Suppressor macrophage treated with lipopolysaccharide for 1 hour (primary cell): ENCODE measurements at places on chromosomes 7 and 10.

- peak; percentile 49 for DNase-seq
These were observed 1.4 kb upstream of the SVIL start for GRCh38 chr10:29636178-29636577.

DNA sequence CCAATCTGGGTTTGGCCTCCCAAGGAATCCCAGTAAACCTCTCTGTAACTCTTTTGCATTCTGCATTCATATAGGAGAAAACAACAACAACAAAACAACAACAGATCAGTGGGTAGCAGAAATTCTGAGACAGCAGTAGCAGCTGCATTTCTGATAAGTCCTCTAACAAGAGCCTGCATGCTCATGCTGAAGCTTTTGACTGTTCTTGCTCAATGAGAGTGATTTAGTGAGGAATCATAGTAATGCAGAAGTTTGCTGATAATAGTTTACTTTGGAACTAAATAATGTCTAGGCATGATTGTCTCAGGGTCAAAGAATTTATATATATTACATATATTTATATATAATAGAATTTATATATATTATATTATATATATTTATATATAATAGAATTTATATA lies 35.2 kb downstream of the BMPER start:
- no peak for DNase-seq

GRCh38 chr7:139339698-139340036 lies 1.5 kb upstream of the FMC1 start:
- DNase-seq: no peak

GRCh38 chr10:13684806-13685482 lies 98.2 kb downstream of the PRPF18 start:
- DNase-seq: no peak

DNA sequence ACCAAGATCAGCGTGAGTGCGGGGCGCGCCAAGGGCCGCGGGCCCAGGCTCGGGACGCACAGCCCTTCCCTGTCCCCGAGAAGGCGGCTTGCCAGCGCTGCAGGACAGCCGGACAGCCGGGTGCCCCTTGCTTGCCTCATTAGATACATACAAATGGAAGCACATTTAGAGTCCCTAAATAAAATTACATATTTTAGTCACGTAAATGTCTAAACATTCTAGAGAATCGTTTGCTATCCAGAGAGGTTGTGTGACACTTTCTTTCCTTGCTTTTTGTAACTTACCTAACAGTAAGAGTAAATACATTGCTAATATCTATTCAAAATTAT lies 4.8 kb downstream of the VSTM2A start:
- DNase-seq: no peak

- peak; percentile 8 for DNase-seq
These were observed 306.7 kb downstream of the CRPPA start for GRCh38 chr7:16114633-16115032.

GRCh38 chr10:69729326-69730048 lies 72.2 kb upstream of the COL13A1 start:
- no peak for DNase-seq

GRCh38 chr7:88666626-88667025 lies 92.9 kb upstream of the ZNF804B start:
- no peak for DNase-seq

DNA sequence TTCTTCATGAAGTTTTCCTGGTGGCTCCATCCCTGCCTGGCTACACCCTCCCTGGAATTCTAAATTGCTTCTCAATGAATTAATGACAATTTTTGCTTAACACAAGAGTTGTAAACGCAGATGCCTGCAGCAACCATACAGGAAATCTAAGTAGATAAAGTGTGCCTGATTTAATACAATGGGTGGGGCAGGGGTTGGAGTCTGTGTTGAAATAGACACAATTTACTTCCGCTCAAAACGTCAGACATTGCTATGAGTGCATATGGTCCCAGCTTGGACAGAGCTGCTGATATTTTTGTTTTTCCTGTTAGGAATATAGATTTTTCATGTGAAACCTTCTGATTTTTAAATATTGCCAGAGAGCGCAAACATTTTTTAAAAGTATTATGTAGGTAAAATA lies 1235.0 kb upstream of the SORCS1 start:
- DNase-seq: no peak

DNA sequence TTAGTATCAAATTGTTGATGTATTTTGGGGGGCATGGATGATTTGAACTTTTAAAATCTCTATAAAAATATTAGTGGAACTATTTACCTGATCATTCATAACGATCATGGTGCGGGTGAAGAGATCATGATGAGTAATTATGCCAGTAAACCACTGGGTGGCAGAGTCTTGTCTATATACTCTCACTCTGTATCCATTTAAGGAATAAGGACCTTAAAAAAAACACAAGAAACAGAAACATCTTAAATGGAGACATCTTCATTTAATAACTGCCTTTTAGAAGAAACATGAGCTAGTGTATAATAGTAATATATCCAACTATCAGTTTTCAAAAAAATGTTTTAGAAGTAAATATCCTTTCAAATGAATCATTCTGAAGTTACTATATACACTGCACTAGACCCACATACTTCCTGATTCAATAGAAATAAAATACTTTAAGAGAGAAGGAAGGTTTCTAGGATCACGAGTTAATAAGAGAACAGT lies 84.0 kb downstream of the NRBF2 start:
- DNase-seq: peak; percentile 70

DNA sequence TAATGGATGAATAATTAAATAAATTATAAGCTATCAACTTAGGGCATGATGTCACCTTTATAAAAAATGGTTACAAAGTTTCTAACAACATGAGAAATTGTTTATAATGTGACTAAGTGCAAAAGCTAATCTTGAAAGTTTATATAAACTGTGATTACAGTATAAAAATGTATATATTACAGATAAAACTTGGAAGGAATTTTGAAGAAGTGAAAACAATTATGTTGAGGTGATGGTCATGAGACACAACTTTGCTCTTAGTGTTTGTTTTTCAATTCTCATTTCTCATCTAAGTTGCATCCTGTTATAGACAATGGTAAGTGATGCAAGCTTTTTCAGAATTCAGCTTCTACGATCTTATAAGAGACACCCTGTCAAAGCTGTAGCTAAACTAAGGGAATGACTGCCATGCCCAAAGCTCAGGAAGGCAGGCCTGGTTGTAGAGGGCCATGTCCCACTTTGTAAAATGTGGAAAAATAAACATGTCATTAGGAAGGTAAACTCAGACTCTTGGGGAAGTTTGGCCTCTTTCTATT lies 23.9 kb downstream of the MACC1 start:
- peak; percentile 63 for DNase-seq
